ENCODE measurements at places on chromosomes 3 and 15. TPM values are rescaled to one million over a fixed set of nuclear protein-coding genes. Genes with fewer than 3 reads are reported as not detected.

DNA sequence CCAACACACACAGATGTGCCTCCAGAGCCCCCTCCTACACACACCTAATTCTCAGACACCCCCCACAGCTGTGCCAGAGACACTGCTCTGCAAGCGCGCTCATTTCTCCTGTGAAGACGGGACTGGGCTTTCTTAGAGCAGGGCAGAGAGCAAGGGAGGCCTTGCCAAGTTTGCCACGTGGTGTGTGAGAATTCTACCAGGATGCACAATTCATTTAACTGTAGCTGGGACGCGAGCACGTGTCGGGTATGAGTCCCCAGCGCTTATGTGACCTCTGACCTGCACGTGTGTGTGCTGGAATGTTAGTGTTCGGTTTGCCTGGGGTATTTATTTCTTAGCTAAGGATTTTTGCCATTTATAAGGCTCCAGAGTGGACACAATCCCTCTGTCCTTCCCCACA lies 37.0 kb downstream of the FEM1B start:
- no peak for DNase-seq

DNA sequence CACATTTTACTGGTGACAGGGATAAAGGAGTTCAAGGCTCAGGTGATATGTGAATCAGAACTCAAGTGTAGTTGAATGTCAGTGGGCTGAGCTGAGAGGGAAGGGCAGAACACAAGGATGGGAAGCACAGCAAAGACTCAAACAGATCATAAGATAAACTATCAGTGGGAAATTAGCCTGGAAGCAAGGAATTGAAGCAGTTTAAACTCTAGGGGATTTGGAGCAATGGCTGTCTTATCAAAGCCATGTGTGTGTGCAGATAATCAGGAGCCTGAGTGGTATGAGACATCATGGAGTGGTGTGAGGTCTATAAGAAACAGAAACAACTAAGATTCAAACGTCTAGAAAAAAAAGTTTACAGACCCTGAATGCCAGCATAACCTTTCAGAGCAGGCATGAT lies 634.6 kb downstream of the AGBL1 start:
- no peak for DNase-seq

GRCh38 chr3:183018421-183019192 lies 38.3 kb upstream of the DCUN1D1 start:
- DNase-seq: peak; percentile 26

DNA sequence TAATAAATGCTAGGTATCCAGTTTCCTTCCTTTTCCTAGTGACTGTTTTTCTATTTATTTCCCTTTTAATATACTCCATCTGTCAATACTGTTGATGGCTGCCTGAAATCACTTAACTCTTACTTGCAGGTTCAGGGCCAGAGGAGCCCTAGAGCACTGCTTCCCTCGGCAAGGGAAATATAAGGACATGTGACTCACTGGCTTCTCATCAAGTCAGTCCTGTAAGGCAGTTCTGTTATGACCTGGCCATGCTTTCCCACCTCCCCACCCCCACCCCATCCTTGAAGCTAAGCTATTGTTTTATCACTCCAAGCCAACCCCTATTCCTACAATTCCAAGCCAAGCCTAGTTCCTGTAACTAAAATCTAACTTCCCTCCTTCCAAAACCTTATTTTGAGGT lies 800.7 kb downstream of the ROBO1 start:
- DNase-seq: no peak

GRCh38 chr15:61057830-61058529 lies 171.1 kb downstream of the RORA start:
- DNase-seq: no peak

- DNase-seq: peak; percentile 60
Measured at GRCh38 chr3:131033480-131034080, 6.9 kb downstream of the NEK11 start.

DNA sequence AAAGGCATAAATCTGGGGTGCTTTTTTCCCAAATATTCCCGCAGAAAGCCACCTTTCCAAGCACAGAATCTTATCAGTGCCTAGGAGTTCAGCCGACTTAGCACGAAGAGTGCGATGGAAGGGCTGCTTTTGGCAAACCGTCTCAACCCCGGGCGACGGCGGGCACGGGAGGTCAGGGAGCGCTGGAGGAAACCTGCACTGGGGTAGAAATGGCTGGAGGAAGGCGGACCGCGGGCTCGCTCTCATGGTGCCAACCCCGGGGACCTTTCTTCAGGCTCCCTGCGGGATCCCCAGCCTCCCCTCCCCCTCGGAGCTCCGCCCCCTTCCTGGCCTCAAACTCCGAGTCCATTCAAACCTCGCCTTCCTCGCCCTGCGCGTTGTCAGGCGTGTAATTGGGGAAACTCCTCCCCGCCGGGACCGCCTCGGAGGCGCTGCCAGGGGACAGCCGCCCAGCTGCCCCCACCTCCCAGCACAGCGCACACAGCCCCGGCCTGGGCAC lies at the start of gene GABRG3:
Gene GABRG3, plus strand, starts transcription at position 470 of the 499 bp plus-strand sequence.
- DNase-seq: no peak

- no peak for DNase-seq
Measured at GRCh38 chr3:186261638-186262037, 100.4 kb downstream of the DGKG start.

GRCh38 chr15:28901987-28902745 lies 16.4 kb downstream of the APBA2 start:
- DNase-seq: no peak

- DNase-seq: no peak
Measured at GRCh38 chr3:5226783-5227182, 39.3 kb downstream of the EDEM1 start.

DNA sequence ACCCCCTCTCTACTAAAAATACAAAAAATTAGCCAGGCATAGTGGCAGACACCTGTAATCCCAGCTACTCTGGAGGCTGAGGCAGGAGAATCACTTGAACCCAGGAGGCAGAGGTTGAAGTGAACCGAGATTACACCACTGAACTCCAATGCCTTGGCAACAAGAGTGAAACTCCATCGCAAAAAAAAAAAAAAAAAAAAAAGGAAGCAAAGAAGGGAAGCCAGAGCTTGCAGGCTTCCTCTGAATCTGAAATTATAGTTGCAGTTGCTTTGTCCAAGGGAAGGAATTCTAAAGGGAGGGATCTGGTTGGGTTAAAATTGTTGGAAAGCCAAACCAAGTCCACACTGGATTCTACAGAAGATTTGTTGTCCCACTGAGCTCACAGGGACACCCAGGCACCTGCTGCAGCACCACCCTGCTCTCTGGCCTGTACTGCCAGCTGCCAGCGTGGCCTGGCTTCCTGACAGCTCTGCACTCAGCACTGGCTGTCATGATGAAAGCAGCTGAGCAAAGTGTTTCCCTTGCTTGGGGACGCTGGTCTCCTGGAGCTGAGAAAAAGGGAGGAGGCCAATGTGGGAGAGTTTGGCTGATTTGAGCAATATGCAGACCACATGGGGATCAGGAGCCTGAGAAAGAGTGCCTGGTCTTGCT lies 88.8 kb upstream of the HES1 start:
- no peak for DNase-seq

GRCh38 chr3:127408684-127409420 lies 121.0 kb upstream of the PRR20G start:
- DNase-seq: no peak

DNA sequence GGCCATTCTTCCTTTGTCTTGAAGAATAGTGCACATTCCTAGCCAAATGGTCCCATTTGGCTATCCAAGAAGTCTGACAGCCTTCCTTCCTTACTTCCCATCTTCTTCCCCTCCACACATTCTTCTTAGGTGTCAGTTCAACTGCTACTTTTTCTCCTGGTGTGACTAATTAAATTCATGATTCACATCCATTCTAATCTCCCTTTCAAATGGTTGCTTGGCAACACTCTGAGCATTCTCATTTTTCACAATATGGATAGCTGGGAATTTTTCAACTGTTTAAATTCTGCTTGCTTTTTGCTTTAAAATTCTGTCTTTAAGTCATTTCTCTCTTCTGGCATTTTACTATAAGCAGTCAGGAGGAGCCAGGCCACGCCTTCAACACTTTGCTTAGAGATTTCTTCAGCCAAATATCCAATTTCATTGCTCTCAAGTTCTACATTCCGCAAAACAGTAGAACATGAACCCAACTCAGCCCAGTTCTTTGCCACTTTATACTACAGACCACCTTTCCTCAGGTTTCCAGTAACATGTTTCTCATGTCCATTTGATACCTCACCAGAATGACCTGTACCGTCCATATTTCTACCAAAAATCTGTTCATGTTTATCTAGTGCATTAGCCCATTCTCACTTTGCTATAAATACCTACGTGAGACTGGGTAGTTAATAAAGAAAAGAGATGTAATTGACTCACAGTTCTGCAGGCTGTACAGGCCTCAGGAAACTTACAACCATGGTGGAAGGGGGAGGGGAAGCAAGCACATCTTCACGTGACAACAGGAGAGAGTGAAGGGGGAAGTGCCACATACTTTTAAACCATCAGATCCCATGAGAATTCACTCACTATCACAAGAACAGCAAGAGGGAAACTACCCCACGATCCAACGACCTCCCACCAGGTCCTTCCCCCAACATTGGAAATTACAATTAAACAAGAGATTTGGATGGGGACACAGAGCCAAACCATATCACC lies 31.9 kb upstream of the MCF2L2 start:
- no peak for DNase-seq

- DNase-seq: no peak
Measured at GRCh38 chr3:107907996-107908395, 182.8 kb downstream of the CD47 start.

DNA sequence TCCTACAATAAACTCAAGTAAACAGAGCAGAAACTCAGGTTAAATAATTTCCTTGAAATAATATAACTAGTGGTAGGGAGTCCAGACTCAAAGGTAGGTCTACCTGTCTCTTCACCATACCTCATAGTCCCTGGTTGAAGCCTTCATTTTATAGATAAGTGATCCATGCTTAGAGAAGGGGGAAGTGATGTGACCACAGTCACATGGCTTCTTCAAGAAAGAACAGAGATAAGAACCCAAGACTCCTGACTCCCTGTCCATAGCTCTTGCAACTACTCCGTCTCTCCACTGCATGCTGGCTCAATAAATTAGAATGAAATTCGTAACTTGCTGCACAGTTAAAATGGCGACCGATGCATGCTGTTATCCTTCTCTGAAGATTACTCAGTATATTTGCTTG lies 11.0 kb upstream of the C15orf61 start:
- no peak for DNase-seq

GRCh38 chr3:104635872-104636580 lies 730.7 kb upstream of the ALCAM start:
- no peak for DNase-seq

DNA sequence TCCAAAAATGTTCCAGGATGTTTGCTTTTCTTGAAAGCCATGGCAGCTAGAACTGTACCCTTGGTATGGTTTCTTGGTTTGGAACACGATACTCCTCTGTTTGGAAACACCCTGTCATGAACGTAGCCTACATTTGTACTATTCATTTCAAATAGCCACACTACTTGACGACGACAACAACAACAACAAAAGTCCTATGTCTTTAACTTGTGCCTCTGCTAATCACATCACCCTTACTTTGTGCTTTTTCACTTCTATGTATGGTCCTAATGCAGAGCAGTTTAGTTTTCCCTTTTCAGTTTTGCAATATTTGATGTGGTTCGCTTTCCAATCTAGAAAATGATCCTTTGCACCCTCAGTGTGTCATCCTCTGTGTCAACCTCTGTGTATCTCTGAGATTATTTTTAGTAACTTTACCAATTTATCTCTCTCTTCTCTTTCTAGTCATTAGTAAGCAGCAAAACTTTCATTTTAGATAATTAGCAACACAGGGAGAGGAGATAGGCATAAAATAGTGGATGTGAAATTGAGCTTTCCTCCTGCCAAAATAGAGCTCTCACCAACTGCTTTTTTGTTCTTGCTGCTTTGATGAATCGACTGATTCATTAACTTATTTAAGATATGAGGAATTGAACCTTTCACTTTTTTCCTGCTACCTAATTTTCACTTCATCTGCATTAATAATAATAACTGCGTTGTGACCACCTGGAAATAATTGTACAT lies 44.1 kb upstream of the TP63 start:
- no peak for DNase-seq

- no peak for DNase-seq
Measured at GRCh38 chr3:72407766-72408165, 440.5 kb downstream of the SHQ1 start.

DNA sequence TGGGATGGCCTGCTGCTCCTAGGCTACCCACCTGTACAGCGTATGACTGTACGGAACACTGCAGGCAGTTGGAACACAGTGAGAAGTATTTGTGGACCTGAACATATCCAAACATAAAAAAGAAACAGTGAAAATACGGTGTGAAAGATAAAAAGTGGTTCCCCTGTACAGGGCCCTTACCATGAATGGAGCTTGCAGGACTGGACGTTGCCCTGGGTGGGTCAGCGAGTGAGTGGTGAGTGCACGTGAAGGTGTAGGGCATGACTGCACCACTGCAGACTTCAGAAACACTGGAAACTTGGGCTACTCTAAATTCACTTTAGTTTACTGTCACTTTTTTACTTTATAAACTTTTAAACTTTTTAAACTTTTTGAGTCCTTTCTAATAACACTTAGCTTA lies 71.2 kb upstream of the SLC6A6 start:
- DNase-seq: no peak

DNA sequence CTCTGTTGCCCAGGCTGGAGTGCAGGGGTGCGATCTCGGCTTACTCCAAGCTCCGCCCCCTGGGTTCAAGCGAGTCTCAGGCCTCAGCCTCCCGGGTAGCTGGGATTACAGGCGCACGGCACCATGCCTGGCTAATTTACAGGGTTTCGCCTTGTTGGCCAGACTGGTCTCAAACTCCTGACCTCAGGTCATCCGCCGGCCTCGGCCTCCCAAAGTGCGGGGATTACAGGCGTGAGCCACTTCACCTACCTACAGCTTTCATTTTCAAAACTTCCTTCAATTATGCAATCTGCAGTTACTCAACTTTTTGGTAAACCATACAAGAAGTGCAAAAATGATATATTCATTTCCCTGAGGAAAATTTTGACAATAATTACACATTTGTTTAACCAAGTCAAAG lies 14.0 kb downstream of the NANOGP8 start:
- DNase-seq: no peak

- no peak for DNase-seq
Measured at GRCh38 chr3:174193604-174194003, 665.5 kb upstream of the NAALADL2 start.

GRCh38 chr3:113183748-113184661 lies 27.4 kb upstream of the BOC start:
- DNase-seq: no peak

Gene MEGF11
- total RNA-seq: not detected

Gene KLHL6
- total RNA-seq: 48.2 TPM

Gene DPPA2
- total RNA-seq: not detected

Gene TIGIT
- 72.8 TPM for total RNA-seq

Gene TXNRD3
- 0.47 TPM for total RNA-seq

Gene PHLDB2
- 5.9 TPM for total RNA-seq

Gene IQCF5
- total RNA-seq: not detected

Gene OCA2
- not detected for total RNA-seq

Gene PCLAF
- total RNA-seq: 1.0 TPM

Gene PRRT3
- 4.7 TPM for total RNA-seq
